ENCODE measurements at places on chromosomes 11 and 22.

DNA sequence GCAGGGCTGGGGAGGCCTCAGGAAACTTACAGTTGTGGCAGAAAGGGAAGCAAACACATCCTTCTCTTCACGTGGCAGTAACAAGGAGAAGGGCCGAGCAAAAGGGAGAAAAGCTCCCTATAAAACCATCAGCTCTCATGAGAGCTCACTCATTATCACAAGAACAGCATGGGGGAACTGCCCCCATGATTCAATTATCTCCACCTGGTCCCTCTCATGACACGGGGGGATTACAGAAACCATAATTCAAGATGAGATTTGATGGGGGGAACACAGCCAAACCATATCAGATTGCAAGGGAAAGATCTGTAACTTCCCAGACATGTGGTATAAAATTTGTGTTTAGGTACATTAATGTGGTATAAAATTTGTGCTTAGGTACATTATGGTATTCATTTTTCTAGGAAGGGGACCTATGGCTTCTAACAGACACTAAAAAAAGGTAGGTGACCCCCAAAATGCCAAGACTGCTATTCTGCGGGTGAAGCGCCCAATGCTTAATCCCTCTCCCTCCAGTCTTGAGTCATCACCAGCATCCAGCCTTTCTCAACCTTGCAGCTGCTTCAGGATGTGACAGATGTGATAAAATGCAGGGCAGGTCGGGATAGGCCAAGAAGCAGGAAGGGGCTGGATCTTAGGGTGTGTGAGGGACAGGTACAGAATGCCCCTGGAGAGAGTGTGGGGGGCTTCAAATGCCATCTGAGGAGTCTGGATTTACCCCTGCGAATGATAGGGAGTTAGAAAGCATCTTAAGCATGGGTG, 57.7 kb upstream of the AMPD3 start:
- no peak for DNase-seq

GRCh38 chr11:66782726-66783125, 53.7 kb upstream of the SPTBN2 start:
- no peak for DNase-seq

DNA sequence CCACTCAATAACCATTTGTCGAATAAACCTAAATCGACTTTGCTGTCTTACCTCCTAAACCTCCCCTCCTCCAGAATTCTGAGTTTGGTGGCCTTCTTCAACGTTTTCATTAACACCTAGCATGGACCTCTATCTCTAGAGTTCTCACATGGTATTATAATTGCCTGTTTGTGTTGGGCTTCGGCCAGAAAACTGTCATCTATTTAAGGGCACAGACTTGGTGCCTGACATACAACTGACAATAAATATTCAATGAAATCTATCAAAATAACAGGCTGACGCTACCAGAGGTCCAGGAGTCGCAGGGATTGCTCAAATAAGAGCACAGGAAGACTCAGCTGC, 687 bp downstream of the ALKBH8 start:
- no peak for DNase-seq

DNA sequence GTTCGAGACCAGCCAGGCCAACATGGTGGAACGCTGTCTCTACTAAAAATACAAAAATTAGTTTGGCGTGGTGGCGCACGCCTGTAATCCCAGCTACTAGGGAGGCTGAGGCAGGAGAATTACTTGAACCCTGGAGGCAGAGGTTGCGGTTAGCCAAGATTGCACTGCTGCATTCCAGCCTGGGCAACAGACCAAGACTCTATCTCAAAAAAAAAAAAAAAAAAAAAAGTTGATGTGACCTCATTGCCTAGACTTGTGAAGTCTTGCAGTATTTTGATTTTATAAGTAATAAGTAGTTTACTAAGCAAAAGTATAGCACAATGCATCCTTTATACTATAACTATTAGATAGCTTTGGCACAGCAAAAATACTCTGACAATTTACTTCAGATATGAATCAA, 9.9 kb upstream of the CUL5 start:
- DNase-seq, result no peak

- no peak for DNase-seq
Observed at GRCh38 chr11:130498181-130498580, 49.7 kb downstream of the ADAMTS15 start.

GRCh38 chr22:46013460-46014416, 36.8 kb upstream of the WNT7B start:
- DNase-seq, result no peak

DNA sequence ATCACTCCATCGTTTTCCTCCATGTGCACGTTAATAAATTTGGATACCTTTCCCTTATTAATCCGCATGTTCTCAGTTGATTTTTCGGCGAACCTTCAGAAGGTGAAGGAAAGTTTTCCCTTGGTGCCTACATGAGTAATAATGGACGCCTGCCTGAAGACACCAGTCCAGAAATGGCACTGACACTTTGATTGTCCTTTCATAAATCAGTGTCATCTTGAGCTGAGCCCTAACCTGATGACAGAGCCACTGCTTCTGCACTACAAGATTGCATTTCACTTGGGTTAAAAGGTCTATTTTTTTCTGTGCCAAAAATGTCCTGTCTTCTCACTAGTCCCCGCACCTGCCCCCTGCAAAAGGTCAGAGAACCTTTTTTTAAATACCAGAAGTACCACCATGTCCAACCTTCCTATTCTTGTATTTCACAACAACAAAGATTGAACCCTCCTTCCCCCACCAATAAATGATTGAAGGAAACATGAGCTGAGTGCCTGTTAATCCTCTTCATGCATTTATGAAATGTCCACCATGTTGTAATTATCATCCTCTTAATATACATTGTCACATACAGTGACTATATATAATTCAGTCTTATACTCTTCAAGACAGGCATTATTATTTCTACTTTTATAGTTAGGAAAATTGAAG, 219.9 kb upstream of the UBASH3B start:
- DNase-seq, result no peak

DNA sequence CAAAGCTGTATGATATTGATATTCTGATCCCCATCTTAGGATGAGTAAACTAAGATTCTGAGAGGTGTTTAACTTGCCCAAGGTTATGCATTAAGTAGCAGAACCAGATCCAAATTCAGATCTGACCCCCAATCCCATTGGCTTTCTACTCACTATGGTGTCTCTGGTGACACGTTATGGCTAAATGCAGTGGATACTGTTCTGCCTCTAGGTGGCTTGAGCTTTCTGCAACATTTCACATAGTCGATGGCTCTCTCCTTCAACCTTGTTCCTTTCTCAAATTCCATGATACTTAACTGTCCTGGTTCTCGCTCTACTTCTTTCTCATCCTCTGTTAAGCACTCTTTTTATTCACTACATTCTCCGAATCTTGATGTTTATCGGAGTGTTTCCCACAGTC, 9.4 kb downstream of the C11orf97 start:
- no peak for DNase-seq

DNA sequence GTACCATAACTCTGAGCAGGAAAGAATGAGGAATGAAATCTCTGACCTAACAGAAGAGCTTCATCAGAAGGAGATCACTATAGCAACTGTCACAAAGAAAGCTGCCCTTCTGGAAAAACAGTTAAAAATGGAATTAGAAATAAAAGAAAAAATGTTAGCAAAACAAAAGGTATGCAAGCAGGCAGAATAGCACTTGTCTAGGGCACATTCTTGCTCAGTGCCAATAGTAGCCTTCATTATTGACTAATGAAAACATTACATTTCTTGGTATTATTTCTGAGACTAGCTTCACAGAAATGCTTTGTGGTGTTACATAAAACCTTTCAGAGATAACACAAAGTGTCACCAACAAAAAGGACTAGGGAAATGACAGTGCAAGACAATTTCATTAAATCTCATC, 63.9 kb downstream of the DEUP1 start:
- no peak for DNase-seq

- DNase-seq, result no peak
Observed at GRCh38 chr22:35589071-35589755, 27.9 kb downstream of the MB start.

DNA sequence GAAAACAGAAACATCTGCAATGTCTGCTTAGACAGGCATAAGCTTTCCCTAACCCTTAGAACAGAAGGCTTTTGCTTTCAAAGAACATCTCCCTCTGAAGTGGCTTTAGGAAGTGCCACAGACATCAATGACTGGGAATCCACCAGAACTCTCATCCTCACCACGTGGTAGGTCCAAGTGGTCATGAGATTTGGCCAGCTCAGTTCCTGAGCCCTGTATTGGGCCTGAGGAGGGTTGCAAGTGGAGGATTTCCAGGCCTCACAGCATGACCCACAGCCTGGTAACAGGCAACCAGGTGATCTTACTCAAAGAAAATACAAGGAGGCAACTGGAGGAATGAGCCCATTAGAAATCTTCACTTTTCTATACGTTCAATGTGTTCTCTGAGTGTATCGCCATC, 1.6 kb downstream of the CASP1 start:
- DNase-seq, result no peak

GRCh38 chr22:21623648-21623970, 6.2 kb downstream of the YDJC start:
- DNase-seq, result no peak

- DNase-seq, result no peak
Observed at GRCh38 chr11:47918370-47918690, 62.0 kb upstream of the PTPRJ start.

DNA sequence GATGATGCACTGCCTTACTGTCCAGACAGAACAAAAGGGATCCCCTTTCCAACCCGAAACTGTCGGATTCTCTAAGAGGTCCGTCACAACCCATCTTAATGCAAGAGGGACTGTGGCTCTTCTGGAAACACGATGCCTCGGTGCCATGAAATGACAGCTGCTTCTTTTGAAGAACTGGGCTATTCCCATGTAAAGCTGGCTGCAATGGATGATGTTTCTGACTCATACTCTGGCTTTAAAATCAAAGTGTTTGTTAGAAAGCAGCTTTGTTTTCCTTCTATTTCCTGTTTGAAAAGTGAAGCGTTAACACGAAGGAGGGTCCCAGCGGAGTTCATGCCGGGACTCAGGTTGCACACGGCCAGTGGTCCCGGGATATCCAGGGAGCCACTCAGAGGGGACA, 3.1 kb downstream of the TP53AIP1 start:
- DNase-seq, result no peak

DNA sequence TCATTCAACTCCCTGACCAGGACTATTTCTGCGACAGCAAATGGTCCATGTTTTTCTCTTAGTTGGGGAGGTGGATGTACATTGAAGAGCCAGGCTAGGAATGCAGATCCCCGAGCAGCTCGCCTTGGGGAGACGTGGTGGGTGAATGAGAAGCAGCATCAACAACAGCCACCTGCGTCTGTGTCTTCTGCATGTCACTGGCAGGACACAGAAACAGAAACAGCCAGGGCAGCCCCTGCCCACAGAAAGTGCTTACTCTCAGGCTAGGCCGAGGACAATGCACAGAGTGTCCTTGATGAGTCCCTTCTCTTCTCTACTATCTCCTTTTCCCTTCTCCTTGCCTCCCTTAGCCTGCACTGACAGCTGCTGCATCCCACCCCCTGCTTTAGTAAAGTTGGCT, 541.9 kb upstream of the CADM1 start:
- no peak for DNase-seq

DNA sequence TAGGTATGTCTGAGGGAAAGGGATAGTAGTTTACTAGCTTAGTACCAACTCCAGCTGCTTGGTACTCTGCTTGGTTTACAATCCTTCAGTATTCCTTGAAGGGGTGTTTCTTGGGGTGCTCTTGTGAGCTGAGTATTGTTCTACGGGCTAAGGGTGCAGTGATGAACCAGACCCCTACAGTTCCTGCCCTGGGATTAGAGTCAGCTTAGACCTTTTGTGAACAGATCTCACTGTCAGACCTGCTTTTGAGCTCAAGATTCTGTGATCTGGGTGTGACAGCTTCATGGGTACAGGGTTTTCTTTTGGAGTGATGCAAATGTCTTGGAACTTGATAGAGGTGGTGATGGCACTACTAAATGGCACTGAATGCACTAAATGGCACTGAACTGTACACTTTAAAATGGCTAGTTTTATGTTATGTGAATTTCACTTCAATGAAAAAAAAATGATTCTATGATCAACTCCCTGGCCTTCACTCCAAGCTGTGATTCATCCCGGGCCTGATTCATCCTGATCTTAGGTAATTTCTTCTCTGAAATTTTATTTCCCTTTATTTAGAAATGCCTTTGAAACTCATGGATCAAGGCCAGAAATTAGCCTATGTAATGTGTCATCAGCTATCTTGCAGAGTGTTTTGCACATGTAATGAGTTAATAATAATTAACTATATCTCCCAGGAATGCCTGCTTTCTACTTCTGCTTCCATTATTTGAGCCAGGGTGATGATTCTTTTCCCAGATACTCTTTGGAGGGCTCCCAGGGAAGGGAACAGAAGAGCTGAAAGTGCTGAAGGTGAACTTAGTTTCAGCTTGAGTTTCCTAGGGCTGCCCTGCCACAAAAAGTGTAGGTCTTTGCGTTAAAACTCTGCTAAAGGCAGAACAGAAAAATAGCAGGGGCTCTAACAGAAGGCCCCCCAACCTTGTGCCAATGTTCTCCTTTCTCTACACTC, 87.9 kb downstream of the NCAM1 start:
- DNase-seq, result no peak

DNA sequence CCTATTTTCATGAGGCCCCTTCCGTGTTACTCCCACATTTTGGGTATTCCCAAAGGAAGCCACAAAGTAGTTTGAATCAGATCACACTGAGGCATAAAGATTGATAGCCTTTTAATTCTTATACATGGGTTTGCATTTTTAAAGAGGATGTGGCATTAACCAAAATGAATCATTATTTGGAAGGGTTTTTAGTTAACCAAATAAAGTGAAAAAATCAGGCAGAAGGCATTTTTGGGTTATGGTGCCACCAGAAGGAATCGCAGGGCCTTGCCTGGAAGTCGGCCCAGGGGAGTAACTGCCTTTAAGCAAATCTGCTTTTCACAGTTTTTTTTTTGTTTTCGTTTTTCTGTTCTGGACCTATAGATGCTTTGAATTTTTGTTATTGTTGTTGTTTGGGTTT, 55.4 kb downstream of the HSD17B12 start:
- DNase-seq, result no peak

DNA sequence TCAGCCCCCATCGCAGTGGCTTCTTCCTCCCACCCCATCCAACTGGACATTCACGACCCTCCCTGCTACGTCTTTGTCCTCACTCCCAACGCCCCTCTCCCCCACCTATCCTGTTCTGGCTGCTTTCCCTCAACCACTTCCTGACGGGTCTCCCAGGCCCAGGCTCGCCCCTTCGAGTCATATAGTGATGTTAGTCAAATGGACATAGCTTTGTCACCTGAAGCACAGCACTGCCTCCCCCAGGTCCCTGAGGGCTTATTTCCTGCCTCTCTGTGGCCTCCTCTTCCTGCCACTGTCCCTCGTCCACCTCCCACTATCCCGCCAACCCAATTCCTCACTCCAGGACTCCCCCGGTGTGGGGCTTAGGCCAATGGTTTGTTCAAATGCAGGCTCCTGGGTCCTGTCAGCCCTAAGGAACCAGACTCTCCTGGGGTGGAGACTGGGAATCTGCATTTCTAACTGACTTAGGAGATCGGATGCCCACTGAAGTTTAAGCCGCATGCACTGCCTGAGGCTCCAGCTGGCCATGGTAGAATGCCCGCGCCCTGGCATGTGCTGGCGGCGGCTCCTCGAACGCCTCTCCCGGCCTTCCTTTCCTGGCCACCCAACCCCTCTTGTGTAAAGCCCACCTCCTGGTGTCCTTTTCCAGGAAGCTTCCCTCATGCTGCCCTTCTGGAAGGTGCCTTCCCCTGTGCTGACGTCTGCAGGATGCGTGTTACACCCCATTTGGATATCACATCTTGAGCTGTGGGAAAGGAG, 18.3 kb downstream of the SUN2 start:
- DNase-seq, result no peak

All from iPS DF 6.9 (cell line).